ENCODE measurements at places on chromosomes 1 and 21.

GRCh38 chr1:205189131-205189530 lies 22.4 kb downstream of the DSTYK start:
- no peak for DNase-seq

GRCh38 chr1:222916100-222916499 lies 101.3 kb downstream of the DISP1 start:
- DNase-seq: no peak

GRCh38 chr1:207822124-207822601 lies 70.3 kb downstream of the CD46 start:
- DNase-seq: peak; percentile 89

DNA sequence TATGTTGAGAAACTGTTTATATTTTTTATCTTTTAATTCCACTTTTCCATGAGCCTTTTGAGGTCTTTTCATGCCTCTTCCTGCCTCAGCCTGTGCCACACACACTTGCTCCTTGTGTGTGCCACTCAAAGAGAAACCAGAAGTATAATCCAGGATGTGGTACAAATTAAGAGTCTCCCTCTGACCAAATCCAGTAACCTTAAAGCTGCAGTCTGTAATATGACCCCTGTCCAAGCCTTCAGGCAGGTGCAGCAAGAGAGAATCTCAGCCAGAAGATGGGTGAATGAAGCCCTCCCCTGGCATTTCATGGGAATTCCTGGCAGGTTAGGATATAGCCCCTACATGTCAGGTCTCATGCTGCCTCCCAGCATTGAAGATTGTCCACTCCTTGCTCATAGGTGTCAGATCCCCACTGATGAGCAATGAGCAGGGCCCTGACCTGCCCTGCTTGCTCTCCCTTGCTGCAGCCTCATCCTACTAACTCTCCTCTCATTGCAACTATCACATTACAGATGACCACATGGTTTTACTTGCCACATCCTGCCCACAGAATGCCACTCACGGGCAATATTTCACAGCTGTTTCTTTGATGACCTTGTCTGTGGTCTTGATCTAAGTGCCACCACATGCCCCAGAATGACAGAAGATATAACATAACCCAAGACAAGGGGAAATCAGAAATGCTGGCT lies 169.3 kb downstream of the SEC16B start:
- no peak for DNase-seq

GRCh38 chr1:62386351-62387121 lies 50.3 kb upstream of the USP1 start:
- no peak for DNase-seq

DNA sequence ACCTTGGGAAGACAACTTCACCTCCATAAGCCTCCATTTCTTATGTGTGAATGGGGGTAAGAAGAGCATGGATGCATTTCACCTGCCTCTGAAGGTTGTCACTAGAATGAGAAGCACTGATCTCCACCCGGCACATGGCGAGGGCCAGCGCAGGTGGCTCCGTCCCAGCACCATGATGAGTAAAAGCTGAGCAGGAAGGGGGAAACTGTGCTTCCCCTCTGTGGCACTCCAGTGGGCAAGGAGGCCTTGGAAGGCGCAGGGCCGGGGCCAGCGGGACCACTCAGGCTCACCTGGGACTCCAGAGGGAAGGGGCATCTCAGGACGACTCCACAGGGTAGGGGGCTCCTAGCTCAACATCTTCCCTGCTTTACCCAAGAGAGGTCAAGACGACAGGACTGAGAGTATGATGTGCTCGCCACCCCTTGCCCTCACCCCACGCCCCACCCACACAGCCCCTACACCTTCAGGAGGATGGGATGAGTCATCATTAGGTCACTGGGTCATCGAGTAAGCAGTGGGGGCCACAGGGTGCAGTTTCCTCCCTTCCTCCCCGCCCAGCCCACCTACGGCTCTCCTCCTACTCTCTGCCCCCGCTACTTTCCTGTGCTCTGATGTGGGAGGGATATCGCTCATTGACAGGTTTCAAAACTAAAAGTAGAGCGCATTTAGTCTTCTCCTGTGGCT lies 112.1 kb downstream of the HIVEP3 start:
- no peak for DNase-seq

GRCh38 chr1:201554190-201554600 lies 15.3 kb downstream of the NAV1 start:
- DNase-seq: no peak
